ENCODE measurements at places on chromosomes 4 and X.

DNA sequence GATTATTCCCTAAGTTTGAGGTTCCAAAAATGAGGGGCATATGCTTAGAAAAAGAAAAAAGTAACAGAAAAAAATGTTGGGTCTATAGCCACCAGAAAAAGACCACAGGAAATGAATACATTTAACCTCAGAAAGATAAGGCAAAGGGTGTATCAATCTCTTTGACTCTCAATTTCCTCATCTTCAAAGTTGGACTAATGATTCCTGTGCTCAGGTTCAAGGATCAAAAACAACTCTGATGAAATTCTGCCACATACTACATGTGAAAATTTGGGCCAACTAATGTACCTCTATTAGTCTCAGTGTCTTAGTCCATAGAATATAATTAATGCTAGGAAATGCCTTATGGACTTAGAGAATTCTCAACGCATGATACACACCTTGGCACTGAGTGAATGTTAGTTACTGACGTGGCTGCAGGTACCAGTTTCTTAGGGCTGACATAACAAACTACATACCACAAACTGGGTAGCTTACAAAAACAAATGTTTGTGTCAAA is 257.7 kb downstream of the ANKRD50 start:
- no peaks in the 10 kb centered on the region for H3K4me1 ChIP-seq
- DNase-seq: no peak
- H3K27ac ChIP-seq: no peak overlapping the region
- peaks cover 2% of the 10 kb centered on the region for H3K27me3 ChIP-seq
- no peak overlapping the region for H3K4me3 ChIP-seq
- no peaks in the 10 kb centered on the region for H3K36me3 ChIP-seq

DNA sequence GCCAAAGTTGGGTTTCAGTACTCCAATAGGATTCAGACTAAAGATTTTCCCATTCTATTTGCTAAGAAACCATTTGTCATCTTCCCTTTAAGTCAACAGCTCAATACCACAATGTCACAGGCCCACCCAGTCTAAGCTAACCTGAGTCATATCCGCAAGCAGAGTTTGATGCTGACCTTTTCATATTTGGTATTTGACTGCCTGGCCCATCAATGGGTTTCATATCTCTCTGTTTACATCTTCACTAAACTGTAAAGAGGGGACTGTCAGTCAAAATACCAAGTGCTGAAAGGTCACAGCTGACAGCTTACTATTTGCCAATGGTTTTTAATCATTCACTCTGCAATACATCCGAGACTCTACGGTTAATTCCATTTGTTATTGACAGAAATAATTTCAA is 707.5 kb upstream of the ACTRT1 start:
- H3K27me3 ChIP-seq: peaks cover 2% of the 10 kb centered on the region
- DNase-seq: no peak
- no peaks in the 10 kb centered on the region for H3K36me3 ChIP-seq
- no peak overlapping the region for H3K4me3 ChIP-seq
- H3K27ac ChIP-seq: no peak overlapping the region
- H3K4me1 ChIP-seq: no peaks in the 10 kb centered on the region

- H3K27me3 ChIP-seq: peaks cover 2% of the 10 kb centered on the region
- no peaks in the 10 kb centered on the region for H3K36me3 ChIP-seq
- DNase-seq: no peak
- no peak overlapping the region for H3K4me3 ChIP-seq
- H3K4me1 ChIP-seq: no peaks in the 10 kb centered on the region
- H3K27ac ChIP-seq: no peak overlapping the region
Observed at GRCh38 chrX:106392346-106392745, 219.4 kb upstream of the RADX start.

DNA sequence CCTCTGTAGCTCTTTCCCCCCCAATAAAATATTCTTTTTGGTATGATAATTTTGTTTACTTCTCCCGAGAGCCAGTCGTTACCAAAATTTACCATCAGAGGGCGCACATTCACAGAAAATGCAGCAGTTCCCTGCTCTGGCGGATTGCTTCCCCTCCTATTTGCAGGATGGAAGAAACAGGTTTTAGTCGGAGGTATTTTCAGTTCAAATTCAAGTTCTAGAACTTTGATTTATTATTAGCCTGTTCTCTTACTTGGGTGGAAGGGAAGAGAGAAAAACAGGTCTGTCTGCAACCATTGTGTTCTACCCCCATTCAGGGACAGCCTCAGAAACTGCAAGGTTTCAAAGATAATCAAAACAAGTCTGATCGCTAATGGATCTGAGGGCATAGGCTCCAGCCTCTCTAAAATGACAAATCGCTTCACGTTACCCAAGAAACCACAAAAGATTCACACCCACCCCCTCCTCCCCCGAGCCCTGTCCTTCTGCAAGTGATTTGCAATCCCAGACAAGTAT is 263.8 kb upstream of the RPS6KA3 start:
- H3K4me3 ChIP-seq: no peak overlapping the region
- no peaks in the 10 kb centered on the region for H3K36me3 ChIP-seq
- H3K27me3 ChIP-seq: peaks cover 11% of the 10 kb centered on the region
- H3K4me1 ChIP-seq: peaks cover 5% of the 10 kb centered on the region
- no peak overlapping the region for H3K27ac ChIP-seq
- peak; percentile 31 for DNase-seq

DNA sequence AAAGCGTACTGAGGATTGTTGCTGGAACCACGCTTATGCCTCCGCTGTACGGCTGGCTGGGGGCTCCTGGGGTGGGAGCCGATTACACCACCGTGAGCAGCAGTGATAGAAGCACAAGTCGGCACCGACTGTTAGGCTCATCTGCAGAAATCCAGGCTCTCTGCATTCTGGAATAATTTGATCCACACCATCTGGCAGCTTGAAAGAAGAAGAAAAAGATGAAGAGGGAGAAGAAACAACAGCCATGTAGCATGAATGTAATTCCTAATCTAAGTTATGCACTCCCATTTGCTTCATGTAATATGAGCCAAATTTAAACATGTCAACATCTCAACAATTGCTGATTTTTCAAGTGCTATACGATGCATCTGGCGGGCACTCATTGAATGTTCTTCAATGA is 84.6 kb upstream of the DHX15 start:
- no peak overlapping the region for H3K4me3 ChIP-seq
- DNase-seq: no peak
- H3K4me1 ChIP-seq: no peaks in the 10 kb centered on the region

DNA sequence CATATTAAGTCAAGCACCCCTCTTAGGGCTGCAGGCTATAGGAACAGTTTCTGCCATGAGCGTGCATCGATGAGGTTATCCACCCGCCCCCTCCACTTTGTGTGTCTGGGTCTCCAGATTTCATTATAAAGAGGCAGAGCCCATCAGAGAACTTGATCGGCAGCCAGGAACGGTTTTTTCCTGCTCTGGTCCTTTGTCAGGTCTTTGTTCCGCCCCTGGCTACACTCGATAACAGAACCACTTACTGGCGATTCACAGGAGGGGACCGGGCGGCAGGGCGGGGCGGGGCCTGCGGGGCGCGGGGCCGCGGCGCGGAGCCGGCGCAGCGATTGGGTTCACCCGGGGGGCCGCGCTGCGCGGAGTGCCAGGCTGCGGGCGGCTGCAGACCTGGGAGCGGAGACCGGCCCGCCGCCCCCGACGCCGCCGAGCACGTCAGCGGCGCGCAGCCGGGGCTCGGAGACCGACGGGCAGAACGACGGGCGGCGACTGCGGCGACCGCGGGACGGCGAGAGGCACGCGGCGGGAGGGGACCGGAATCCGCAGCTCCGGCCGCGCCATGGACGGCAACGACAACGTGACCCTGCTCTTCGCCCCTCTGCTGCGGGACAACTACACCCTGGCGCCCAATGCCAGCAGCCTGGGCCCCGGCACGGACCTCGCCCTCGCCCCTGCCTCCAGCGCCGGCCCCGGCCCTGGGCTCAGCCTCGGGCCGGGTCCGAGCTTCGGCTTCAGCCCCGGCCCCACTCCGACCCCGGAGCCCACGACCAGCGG is at the start of gene SLC10A4:
Gene SLC10A4, plus strand, starts transcription at position 338 of the 771 bp plus-strand sequence. Its CDS starts 219 bp downstream, at position 557.
- DNase-seq: no peak
- H3K36me3 ChIP-seq: peaks cover 7% of the 10 kb centered on the region
- H3K27me3 ChIP-seq: peaks cover 47% of the 10 kb centered on the region
- peaks cover 14% of the 10 kb centered on the region for H3K4me1 ChIP-seq
- peak within 1 kb of the TSS; percentile 84 for H3K4me3 ChIP-seq

GRCh38 chr4:24209131-24209530 is 319.3 kb upstream of the PPARGC1A start:
- no peak overlapping the region for H3K27ac ChIP-seq
- no peak for DNase-seq
- H3K36me3 ChIP-seq: no peaks in the 10 kb centered on the region
- H3K27me3 ChIP-seq: no peaks in the 10 kb centered on the region

- no peak overlapping the region for H3K4me3 ChIP-seq
- H3K36me3 ChIP-seq: no peaks in the 10 kb centered on the region
- H3K27ac ChIP-seq: no peak overlapping the region
- no peaks in the 10 kb centered on the region for H3K27me3 ChIP-seq
- no peaks in the 10 kb centered on the region for H3K4me1 ChIP-seq
Observed at GRCh38 chr4:79198951-79199587, 126.8 kb downstream of the NAA11 start.

DNA sequence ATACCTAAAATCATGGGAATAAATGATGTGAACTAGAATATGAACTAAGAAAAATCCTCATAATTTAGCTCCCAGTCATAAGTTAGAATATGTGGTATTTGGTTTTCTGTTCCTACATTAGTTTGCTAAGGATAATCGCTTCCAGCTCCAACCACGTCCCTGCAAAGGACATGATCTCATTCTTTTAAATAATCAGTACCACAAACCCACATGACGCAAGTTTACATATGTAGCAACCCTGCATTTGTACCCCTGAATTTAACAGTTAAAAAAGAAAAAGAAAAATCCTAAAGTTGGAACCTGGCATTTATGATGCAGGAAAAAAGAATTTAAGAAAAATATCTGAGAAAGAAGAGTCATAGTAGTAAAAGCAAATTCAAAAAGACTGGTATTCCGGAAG is 13.3 kb downstream of the UBA6 start:
- no peak overlapping the region for H3K4me3 ChIP-seq
- peaks cover 47% of the 10 kb centered on the region for H3K4me1 ChIP-seq
- H3K36me3 ChIP-seq: peaks cover 14% of the 10 kb centered on the region
- H3K27me3 ChIP-seq: no peaks in the 10 kb centered on the region

- no peak overlapping the region for H3K4me3 ChIP-seq
- no peaks in the 10 kb centered on the region for H3K4me1 ChIP-seq
- H3K27ac ChIP-seq: no peak overlapping the region
Observed at GRCh38 chr4:8294036-8294435, 24.5 kb downstream of the HTRA3 start.

DNA sequence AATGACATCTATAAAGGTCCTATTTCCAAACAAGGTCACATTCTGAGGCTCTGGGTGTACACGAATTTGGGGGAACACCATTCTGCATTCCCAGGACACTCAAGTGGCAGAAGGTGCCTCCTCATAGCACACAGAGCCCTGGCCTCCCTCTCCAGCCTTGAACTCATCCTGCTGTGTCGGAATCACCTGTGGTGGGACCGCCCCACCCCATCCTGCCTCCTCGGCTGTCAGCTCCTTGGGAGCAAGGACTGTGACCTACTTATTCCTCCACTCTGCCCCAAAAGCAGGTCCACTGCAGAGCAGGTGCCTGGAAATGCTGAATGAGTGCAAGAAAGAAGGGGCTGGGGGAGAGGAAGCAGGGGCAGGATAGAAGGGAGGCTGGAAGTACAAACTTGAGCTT is 33.5 kb downstream of the HTRA3 start:
- H3K27me3 ChIP-seq: no peaks in the 10 kb centered on the region
- DNase-seq: no peak
- H3K27ac ChIP-seq: no peak overlapping the region
- H3K4me1 ChIP-seq: no peaks in the 10 kb centered on the region

- no peak for DNase-seq
- no peak overlapping the region for H3K4me3 ChIP-seq
- no peaks in the 10 kb centered on the region for H3K36me3 ChIP-seq
Observed at GRCh38 chr4:17717301-17717700, 64.1 kb downstream of the FAM184B start.

- H3K27me3 ChIP-seq: no peaks in the 10 kb centered on the region
- H3K4me3 ChIP-seq: no peak overlapping the region
- H3K4me1 ChIP-seq: no peaks in the 10 kb centered on the region
- no peak for DNase-seq
- no peaks in the 10 kb centered on the region for H3K36me3 ChIP-seq
Observed at GRCh38 chr4:113209153-113209552, 159.7 kb downstream of the ANK2 start.

DNA sequence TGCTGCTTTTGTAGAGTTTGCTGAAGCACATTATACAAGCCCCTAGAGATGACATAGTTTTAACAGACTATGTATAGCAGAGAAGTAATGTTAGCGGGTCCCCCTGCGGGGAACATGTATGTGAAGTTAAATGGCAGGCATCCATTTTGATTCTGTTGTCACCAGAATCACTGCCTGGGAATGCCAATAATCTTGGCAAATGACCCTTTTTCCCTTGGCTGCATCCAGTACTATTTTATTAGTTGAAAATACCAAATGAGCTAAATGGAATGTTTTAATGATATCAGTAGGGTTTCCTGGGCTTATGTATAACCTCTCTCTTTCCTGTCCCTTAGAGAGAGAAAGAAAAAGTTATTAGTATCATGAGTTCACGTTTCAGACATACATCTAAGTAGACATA is 93.6 kb downstream of the LIMCH1 start:
- H3K27me3 ChIP-seq: no peaks in the 10 kb centered on the region
- H3K27ac ChIP-seq: no peak overlapping the region
- H3K4me1 ChIP-seq: no peaks in the 10 kb centered on the region
- no peak for DNase-seq

DNA sequence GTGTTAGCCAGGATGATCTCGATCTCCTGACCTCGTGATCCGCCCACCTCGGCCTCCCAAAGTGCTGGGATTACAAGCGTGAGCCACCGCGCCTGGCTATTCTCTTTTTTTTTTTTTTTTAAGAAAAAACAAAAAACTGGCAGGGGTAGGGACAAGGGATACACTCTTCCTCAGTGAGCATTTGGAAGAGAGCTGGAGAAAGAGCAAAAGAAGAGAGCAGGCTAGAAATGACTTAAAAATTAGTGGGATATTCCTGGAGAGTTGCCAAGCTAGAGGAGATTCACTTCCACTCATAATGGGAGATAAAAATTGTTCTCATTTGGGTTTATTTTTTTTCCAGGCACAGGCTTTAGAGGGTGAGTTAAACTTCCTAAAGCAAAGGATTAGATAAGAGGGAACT is 140.0 kb upstream of the SCML1 start:
- H3K4me1 ChIP-seq: peaks cover 5% of the 10 kb centered on the region
- H3K27ac ChIP-seq: no peak overlapping the region
- H3K36me3 ChIP-seq: no peaks in the 10 kb centered on the region

DNA sequence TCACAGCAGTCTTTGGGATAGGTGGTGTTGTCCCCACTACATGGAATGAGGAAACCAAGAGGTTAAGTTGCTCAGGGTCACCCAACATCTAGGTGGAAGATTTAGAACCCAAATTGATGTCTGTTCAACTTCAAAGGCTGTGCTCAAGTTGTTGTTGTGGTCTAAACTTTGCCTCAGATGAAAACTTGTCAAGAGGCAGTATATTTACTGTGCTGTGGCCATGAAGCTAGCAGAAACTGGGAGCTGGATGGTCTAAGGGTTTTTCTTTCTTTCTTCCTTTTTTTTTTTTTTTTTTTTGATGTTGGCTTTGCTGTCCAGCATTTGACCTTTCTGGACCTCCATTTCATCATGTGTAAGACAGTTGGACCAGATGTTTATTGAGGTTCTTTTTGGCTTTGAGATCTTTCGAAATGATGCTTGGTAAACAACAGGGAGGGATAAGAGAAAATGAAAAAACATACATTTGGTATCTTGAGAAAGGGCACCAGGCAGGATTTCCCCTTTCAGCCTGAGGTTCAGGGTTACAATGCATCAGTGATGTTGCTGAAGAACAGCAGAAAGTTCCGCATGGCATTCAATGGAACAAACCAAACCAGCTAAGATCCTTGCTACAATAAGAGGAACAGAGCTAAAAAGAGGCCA is 166.2 kb upstream of the RPS6KA3 start:
- peak overlapping the region; percentile 86 for H3K27ac ChIP-seq
- peaks cover 15% of the 10 kb centered on the region for H3K4me1 ChIP-seq
- H3K36me3 ChIP-seq: no peaks in the 10 kb centered on the region
- H3K27me3 ChIP-seq: peaks cover 2% of the 10 kb centered on the region

Data from immature natural killer cell (primary cell).